NCI-H1930 (cell line): ENCODE measurements at places on chromosomes 6 and 20.

DNA sequence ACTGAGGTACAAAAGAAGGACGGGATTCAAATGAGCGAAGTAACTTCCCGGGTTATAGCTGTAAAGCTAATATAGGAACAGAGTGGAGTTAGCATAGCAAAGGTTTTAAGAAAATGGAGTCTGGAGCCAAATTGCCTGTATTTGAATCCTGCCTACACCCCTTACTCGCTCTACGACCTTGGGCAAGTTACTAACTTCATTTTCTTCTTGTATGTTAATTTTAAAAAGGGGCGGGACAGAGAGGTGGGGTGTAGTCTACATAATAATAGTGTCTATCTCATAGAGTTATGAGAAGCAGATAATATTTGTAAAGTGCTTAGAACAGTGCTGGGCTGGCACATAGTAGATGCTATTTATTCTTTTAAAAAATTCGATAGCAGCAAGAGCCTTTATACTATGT, 705 bp downstream of the ZSCAN23 start:
- DNase-seq: no peak

DNA sequence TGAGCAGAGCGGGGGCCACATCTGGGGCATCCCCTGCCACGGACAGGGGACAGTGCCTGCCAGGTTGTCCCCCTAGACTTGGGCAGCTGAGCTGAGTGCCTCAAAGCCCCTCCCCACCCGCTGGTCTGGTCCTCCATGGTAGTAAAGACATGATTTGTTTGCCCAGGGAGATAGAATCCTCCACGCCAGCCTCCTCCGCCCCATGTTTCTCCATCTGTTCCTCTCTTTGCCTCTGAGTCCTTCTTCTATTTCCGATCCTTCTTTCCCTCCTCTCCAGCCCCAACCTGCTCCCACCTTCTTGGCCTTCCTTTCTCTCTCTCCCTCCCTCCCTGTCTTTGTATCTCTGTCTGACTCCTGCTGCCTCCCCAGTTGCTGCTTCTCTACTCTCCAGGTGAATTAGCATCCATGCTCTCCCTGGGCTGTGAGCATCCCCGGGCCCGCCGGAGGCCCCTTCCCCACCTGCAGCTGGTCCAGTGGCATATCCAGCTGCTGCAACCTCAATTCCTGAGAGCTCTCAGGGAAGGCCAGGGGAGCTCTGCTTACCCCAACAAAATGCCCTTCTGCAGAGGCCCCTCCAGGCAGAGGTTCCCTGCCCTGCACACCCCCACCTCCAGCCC, 45.8 kb downstream of the CPNE5 start:
- DNase-seq: no peak

DNA sequence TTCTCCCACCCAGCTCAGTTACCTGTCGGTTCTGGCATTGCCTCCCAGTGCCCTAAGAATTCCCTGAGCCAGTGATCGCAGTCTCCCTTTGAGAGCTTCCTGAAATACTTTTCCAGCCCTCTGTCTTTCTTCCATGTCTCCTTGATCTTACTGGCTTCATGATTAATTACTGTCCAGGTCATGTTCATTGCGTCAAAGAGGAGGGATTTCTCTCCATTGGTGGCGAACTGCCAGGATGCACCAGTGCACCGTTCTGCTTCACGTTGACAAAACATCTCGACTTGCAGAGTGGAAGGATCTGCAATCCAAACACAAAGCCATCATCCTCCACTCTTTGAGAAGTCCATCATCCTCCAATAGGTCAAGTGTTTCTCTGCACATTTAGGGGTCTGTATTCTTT, 8.6 kb downstream of the RAET1E start:
- no peak for DNase-seq

GRCh38 chr6:31952140-31952805, 6.4 kb downstream of the CFB start:
- DNase-seq: peak; percentile 30

- no peak for DNase-seq
These were observed 60.4 kb upstream of the QKI start for GRCh38 chr6:163354085-163354484.

GRCh38 chr6:7973584-7973983, 63.0 kb upstream of the TXNDC5 start:
- DNase-seq: no peak

DNA sequence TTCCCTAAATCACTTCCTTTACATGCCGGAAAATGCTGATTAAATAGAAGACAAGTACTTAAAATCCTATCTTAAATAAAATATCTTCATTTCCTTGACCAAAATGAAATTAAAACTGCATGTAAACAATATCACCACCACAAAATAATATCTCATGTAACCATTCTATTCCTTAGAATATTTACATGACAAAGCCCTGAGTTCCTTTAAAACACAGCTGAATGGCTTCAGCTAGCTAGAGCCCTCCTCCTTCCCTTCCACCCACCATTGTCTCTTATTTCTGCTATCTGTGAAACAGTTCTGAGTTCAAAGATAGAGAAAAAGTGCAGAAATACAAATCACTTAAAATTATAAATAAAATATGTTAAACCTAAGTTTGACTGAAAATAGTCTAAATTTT, 103.1 kb downstream of the HIVEP2 start:
- no peak for DNase-seq

- no peak for DNase-seq
These were observed 48.2 kb upstream of the ZNFX1 start for GRCh38 chr20:49326026-49326425.

GRCh38 chr6:114121913-114122662, 151.1 kb upstream of the HDAC2 start:
- DNase-seq: no peak

GRCh38 chr20:24701027-24701426, 231.6 kb downstream of the SYNDIG1 start:
- no peak for DNase-seq

GRCh38 chr6:49453221-49453620, 9.8 kb downstream of the MMUT start:
- DNase-seq: no peak

DNA sequence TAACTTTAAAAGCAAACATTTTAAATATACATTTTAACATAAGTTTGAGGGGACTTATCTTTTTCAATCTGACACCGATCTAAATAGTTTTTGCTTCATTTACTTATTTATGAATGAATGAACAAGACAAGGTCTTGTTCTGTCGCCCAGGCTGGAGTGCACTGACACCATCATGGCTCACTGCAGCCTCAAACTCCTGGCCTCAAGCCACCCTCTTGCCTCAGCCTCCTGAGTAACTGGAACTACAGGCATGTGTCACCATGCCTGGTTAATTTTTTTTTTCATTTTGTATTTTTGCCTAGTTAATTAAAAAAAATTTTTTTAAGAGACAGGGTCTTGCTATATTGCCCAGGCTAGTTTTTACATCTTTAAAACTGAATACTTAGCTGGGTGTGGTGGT, 25.4 kb downstream of the FBXO9 start:
- DNase-seq: no peak

- no peak for DNase-seq
These were observed 18.0 kb downstream of the KHDC1L start for GRCh38 chr6:73207221-73207837.

- peak; percentile 58 for DNase-seq
These were observed 170.3 kb upstream of the PDE7B start for GRCh38 chr6:135680964-135681913.

GRCh38 chr20:20736303-20736702, 23.9 kb upstream of the RALGAPA2 start:
- no peak for DNase-seq

DNA sequence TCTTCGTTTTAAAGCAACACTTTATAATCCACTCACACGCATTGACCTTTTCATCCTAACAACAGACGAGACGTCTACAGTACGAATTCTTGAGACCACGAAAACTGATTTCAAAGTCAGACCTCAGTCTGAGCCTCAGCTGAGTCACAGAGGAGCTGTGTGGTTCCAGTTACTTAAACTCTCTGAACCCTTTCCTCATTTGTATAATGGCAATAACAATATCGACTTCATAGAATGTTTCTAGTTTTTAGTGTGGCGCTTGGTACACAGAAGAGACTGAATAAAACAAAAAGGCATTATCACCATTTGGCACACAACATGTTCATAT, 236.9 kb downstream of the ATXN1 start:
- DNase-seq: no peak

GRCh38 chr20:1336699-1337367, 7.9 kb upstream of the SDCBP2 start:
- no peak for DNase-seq

GRCh38 chr6:17921454-17921853, 66.0 kb downstream of the KIF13A start:
- DNase-seq: no peak

GRCh38 chr6:16688436-16688835, 72.8 kb downstream of the ATXN1 start:
- no peak for DNase-seq

DNA sequence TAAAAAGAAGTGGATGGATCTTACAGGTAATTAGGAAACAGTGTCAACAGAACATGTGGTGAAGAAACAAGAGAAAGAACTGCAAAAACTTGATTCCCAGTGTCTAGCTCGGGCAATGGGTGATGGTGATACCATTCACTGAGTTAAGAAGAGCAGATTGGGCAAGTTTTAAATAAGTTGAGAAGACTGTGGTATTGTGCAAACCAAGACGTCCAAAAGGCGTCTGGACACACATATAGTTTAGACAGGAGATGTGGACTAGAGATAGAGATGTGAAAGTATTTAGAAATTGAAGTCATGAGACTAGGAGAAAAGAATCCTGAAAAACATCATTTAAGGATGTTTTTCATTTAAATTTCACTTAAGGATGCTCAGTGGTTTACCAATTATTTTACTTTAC, 53.9 kb downstream of the CDK19 start:
- no peak for DNase-seq

- DNase-seq: no peak
These were observed 754.5 kb downstream of the HDGFL1 start for GRCh38 chr6:23323897-23324296.

DNA sequence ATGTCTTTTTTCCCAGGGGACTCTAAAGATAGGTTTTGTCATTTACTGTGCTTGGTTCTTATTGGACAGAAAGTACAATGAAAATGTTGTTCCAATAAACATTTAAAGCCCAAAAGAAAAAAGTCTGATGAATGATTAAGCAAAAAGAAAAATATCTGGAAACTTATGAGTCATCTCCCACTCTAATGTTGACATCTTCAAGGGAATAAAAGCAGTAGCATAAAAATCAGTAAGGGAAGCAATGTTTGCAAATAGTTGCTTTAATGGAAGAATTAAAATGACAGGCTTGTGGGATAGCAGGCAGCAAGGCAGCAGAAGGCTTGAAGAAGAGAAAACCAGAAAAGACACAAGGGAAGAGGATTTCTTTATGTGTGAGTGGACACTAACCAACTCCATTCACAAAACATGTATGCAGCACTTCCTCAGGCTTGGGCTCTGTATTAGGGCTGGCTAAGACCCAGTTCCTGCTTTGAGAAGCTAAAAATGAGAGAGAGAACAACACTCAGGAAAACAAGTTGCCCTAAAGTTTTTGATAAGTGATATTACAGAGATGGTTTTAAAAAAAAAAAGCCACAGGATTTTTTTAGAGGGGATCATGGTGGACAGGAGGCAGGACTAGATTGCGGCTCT, 263.2 kb upstream of the NT5E start:
- DNase-seq: no peak

GRCh38 chr6:2086326-2086965, 159.0 kb downstream of the GMDS start:
- DNase-seq: no peak
